ENCODE measurements at places on chromosomes 13 and 19. TPM values are rescaled to one million over a fixed set of nuclear protein-coding genes. Genes with fewer than 3 reads are reported as not detected.

GRCh38 chr13:77036279-77036678 lies 9.3 kb upstream of the FBXL3 start:
- no peak for DNase-seq

The OR7C1 gene
- not detected for total RNA-seq

- DNase-seq: no peak
Measured at GRCh38 chr13:108508263-108508662, 121.1 kb upstream of the MYO16 start.

The WDR87 gene
- not detected for total RNA-seq

The ZIC2 gene
- total RNA-seq: 0.05 TPM

- no peak for DNase-seq
Measured at GRCh38 chr19:30421571-30421970, 49.4 kb downstream of the ZNF536 start.

- no peak for DNase-seq
Measured at GRCh38 chr13:109976206-109976997, 190.0 kb upstream of the IRS2 start.

The SERPINE3 gene
- not detected for total RNA-seq

DNA sequence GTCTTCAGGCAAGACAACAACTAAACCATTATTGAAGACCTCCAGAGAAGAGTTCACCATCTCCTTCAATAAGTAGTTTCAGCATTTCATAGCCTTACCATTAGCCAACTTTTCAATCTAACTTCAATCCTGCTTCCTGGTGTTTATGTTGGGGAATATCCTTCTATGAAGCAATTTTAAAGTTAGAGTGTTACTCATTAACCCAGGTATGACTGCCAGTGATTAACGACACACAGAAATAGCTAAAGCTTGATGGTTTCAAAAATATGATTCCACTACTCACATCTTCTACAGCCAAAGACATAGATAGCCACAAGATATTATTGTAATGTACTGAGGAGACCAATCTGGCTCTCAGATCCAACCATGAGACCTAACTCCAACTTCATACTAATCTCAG lies 403.2 kb downstream of the EFNB2 start:
- DNase-seq: no peak

The ZNF99 gene
- not detected for total RNA-seq
